ENCODE measurements at places on chromosomes 1 and 21.

GRCh38 chr1:2812136-2812535 lies 10.6 kb upstream of the TTC34 start:
- no peak for DNase-seq

DNA sequence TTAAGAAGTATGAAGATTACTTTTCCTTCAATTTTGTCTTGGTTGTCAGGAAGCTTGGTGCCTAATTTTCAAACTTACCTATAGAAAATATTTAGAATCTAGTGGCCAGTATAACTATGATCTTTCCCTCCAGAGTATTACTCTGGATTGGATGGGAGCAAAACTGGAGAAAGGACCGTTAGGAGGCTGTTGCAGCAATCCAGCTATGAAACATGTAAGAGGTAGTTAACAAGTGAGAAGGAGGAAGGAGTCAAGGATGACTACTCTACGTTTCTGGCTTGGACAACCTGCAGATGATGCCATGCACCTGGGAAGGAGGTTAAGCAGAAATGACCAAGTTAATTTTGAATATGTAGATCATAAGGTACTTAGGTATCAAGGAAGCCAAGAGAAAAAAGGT lies 3.5 kb upstream of the ACP6 start:
- DNase-seq, result no peak

GRCh38 chr21:38925478-38925877 lies 119.7 kb downstream of the ETS2 start:
- DNase-seq, result no peak

- DNase-seq, result peak; percentile 72
Measured at GRCh38 chr1:209900734-209901133, 37.3 kb upstream of the SYT14 start.

DNA sequence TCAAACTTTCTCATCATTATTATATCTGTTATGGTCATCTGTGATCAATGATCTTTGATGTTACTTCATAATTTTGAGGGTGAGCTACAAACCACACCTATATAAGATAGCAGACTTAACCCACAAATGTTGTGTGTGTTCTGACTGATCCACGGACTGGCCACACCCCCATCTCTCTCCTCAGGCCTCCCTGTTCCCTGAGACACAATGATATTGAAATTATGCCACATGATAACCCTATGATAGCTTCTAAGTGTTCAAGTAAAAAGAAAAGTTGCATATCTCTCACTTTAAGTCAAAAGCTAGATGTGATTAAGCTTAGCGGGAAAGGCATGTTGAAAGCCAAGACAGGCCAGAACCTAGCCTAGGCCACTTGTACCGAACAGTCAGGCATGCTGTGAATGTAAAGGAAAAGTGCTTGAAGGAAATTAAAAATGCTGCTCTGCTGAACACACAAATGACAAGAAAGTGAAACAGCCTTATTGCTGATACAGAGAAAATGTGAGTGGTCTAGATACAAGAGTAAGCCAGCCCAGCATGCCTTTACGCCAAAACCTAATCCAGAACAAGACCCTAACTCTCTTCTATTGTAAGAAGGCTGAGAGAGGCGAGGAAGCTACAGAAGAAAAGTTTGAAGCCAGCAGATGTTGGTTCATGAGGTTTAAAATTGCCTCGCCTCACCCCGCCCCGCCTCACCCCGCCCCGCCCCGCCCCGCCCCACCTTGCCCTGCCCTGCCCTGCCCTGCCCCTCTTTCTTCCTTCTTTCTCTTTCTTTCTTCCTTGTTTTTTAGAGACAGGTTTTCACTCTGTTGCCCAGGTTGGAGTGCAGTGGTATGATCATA lies 16.5 kb downstream of the CTSS start:
- no peak for DNase-seq

DNA sequence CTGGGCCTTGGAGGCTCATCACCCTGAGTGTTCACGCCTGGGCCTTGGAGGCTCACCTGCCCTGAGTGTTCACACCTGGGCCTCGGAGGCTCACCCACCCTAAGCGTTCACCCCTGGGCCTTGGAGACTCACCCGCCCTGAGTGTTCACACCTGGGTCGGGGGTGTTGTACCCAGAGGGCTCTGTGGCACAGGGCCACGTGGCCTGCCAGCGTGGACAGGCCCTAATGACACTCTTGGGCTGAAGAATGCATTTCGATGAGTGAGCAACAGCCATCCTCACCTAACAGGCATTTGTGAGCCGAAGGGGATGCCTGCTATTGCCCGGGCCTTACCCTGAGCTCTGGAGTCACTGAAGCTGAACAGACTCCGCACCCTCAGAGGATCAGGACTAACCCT lies 17.5 kb downstream of the SLC19A1 start:
- DNase-seq, result no peak

DNA sequence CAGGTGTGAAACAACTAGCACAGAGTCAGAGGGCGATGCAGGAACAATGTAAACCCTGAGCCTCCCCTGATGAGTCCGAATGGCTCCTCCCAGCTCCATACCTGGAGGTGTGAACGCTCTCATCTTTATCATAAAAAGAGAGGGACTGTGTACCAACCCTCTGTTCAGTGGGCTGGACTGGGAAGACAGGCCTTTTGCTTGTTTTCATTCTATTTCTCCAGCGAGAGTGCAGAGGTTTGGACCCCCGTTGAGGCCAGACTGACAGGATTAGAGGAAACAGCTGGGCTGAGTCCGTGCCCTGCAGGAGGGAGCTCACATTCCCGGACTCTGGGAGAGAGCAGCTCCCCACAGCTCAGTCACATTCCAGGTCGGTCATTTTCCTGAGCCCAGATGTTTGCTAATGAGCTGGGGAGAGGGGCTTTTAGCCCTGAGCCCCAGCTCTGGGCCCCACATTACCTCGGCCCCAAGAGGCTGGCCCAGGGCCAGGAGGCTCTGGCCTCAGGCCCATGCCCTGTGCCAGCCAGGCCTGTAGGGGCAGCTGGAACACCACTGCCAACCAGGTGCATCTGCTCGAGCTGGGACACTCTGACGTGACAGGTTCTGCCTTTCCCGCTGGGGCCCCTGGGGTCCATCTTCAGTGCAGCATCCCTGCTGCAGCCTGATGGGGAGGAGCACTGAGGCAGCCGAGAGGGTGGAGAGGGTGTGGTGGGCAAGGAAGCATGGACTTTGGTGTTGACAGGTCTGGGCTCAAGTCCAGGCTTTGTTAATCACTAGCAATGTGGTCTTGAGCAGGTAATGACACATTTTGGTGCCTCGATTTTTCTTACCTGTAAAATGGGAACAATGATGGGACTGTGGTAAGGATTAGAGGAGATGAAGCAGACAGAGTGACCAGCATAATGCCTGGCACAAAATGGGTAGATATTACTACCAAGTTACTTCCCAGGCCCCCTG lies 3.5 kb upstream of the NBL1 start:
- DNase-seq, result no peak

Data from GM03348 (cell line).